Activated CD8-positive, alpha-beta T cell treated with anti-CD3 and anti-CD28 coated beads for 36 hours (primary cell): ENCODE measurements at places on chromosomes 12 and 14.
A peak's percentile ranks its signal among the peaks of the same experiment; 100 is the strongest.

DNA sequence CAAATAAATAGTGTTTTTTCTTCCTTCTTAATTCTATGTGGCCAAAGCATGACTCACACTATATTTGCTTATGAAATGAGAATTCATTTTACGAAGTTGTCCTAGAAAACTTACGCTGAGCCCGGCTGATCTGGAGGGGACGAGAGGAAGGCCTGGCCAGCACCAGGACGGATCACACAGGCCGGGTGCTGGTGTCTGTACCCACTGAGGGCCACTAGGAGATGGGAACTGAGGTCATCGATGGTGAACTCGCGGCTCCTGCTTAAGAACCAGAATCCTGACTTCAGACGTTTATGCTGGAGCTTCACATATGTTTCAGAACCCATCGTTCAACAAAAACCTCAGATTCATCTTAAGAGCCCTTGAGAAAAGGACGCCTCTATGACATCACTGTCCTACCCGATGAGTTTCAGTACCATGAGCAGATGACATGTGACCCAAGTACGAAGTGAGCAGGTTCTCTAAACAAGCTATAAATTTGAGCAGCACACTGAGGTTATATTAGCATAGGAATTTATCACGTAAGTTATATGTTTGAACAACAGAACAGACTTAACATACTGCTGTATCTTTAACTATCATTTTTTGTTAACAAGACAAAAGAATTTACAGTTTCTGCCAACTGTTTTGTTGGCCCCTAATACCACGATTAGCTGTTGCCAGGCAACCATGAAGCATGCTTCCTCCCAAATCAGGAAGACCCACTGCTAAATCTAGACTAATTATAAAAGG lies 111.9 kb downstream of the FOXN3 start:
- peak overlapping the region; percentile 68 for H3K4me3 ChIP-seq
- H3K4me1 ChIP-seq = peaks cover 56% of the 10 kb centered on the region
- peak; percentile 42 for DNase-seq
- no peaks in the 10 kb centered on the region for H3K27me3 ChIP-seq
- peaks cover 32% of the 10 kb centered on the region for H3K36me3 ChIP-seq

- no peak for DNase-seq
- no peaks in the 10 kb centered on the region for H3K27me3 ChIP-seq
- no peak overlapping the region for H3K27ac ChIP-seq
- no peaks in the 10 kb centered on the region for H3K36me3 ChIP-seq
- H3K4me3 ChIP-seq = no peak overlapping the region
These were observed 106.4 kb upstream of the ARHGAP5 start for GRCh38 chr14:31970744-31971143.

DNA sequence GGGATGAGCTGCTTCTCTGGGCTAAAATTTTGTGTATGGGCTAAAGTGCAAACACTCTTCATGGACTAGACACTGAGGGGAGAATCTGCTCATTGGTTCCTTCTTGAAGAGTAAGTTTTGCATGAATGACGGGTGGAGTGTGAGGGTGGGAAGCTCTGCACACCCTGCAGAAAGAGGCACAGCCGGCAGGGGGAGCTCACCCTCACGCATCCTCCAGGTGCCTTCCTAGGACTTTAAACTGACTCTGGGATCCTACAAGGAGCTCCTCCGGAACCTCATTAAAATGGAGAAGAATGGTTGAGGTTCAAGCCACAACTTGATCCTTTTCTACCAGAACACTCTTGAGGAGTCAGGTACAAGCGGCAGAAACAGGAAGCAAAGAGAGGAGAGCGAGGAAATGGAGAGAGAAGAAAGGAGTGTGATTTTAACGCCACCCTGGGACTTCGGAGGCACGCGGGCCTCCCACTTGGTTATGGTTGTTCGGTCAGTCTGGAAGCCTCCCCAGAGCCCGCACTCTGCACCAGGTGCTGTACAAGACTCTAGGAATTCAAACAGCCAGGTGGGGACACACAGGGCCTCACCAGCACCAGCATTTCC lies 87.5 kb downstream of the SETD3 start:
- H3K36me3 ChIP-seq = peaks cover 4% of the 10 kb centered on the region
- no peaks in the 10 kb centered on the region for H3K27me3 ChIP-seq

GRCh38 chr12:86729739-86730138 lies 473.5 kb upstream of the MGAT4C start:
- no peak overlapping the region for H3K27ac ChIP-seq
- H3K36me3 ChIP-seq = no peaks in the 10 kb centered on the region
- no peaks in the 10 kb centered on the region for H3K4me1 ChIP-seq
- H3K27me3 ChIP-seq = no peaks in the 10 kb centered on the region
- DNase-seq = no peak

DNA sequence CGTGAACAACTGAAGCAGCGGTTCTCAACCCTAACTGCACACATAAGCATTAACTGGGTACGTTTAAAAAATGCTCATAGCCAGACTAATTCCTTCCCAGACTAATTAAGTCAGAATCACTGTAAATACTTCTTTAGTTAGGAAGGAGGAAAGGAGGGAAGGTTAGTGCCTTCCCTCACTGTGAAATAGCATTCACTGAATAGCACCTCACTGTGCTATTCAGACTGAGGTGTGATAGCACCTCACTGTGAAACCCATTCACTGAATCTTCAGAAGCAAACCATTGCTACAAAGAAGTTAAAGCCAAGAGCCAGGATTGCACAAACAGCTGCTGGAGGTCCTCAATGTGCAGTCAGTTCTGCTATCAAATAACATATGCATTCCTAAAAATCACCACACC lies 58.8 kb downstream of the RTN1 start:
- H3K4me3 ChIP-seq = no peak overlapping the region
- no peak overlapping the region for H3K27ac ChIP-seq
- H3K27me3 ChIP-seq = peaks cover 17% of the 10 kb centered on the region

DNA sequence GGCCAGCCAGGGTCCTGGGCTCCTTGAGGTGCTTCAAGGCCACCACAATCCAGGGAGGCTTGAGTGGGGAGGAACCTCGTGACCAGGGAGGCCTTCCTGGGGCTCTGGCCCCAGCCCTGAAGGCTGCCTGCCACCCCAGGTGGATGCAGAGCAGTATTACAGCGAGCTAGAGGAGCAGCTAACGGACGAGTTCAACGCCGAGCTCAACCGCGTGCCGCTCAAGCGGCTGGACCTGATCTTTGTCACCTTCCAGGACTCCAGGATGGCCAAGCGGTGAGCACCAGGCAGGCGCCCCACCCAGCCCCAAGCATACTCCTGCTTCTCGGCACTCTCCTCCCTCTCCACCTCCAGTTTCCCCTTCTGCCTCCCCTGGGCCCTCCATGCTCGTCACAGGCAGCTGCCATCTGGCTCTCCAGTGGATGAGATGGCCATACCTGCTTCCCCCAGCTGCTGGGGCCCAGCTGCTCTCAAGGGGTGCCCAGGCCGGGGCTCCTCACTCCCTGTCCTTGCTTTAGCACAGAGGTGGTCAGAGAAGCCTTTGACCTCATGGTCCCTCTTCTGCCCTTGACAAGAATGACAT lies 30.6 kb downstream of the NGB start:
- no peaks in the 10 kb centered on the region for H3K36me3 ChIP-seq
- H3K27me3 ChIP-seq = no peaks in the 10 kb centered on the region
- H3K27ac ChIP-seq = no peak overlapping the region
- H3K4me3 ChIP-seq = no peak overlapping the region

DNA sequence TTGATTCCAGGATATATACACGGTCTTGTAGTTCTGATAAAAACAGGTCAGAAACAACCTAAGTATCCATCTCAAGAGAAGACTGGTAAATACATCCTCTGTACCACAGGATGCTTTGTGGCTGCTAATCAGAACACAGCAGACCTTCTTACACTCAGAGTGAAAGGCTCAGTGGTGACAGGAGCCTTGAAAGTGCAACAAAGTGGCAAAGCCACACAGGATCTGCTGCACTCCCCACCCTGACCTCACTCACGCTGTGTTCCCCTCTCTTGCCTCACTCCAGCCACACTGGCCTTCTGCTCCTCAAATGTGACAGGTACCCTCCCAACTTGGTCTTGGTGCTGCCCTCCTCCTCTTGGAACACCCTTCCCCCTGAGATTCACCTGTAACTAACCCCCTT lies 98.1 kb upstream of the GRIP1 start:
- H3K36me3 ChIP-seq = no peaks in the 10 kb centered on the region
- peaks cover 23% of the 10 kb centered on the region for H3K4me1 ChIP-seq
- H3K27ac ChIP-seq = peak overlapping the region; percentile 6
- peak; percentile 80 for DNase-seq
